NCI-H1930 (cell line): ENCODE measurements at places on chromosomes 12 and 14.

DNA sequence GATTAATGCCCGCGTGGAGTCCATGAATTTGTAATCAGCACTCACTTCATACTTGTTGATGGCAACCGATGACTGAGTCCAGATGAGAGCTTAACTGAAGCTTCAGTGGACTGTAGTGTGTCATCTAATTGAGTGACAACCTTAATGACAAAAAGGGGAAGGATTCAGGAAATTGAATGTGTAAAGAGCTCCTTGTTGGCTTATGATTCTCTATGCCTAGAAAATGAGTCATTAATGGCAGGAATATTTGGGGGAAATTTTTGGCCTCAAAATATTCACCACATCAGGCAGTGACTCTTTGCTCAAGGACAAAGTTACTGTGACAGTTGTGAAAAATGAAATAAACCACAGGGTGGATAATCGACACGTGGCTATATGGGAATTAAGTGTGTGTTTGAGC is 55.3 kb upstream of the STON2 start:
- DNase-seq = no peak

DNA sequence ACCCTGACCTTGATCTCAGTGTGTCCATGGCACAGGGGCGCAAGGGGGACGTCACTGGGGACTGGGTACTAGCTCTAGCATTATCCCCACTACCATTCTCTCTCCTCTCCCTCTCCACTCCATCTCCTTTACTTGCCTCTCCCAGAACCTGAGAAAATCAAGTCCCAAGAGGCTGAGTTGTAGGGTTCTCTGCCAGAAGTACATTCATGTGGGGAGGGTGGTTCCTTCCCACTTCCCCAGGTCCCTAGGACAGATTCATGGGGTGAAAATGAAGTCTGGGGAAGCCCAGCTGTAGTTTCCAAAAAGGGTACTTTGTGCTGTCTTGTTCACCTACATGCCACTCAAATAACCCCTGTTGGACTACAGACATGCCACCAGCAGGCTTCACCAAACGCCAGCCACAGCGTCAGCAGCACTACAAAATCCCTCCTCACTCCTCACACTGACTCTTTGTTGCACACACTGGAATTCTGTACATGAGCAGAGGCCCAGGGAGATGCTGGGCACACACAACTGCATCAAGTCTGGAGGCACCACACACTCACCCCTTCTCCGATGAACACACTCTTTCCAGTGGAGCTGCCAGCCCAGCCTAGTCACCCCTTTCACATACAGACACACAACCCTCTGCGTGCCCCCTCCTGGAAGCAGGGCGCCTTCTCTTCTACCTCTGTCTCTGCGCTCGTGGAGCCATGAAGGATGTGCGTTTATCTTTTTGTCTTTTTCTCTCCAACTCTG is 6.9 kb downstream of the RARG start:
- DNase-seq = no peak

- DNase-seq = no peak
Observed at GRCh38 chr14:91223028-91223783, 21.3 kb downstream of the GPR68 start.

DNA sequence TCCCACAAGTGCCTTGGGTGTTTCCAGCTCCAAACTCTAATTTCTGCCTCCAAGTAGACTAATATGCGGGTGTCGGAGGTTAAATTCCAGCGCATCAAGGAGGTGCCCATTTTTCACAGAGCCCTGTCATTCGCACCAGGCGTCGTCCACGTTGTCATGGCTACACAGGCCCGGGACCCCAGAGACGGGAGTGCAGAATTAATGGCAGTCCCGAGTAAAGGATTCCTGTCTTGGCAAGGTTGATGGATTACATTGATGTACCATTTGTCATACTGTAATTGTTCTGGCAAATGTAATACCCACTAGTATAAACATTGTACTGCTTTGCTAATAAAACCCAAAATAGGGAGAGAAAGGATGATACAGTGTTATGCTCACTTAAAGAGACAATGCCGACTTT is 222.9 kb upstream of the MYL2 start:
- no peak for DNase-seq

DNA sequence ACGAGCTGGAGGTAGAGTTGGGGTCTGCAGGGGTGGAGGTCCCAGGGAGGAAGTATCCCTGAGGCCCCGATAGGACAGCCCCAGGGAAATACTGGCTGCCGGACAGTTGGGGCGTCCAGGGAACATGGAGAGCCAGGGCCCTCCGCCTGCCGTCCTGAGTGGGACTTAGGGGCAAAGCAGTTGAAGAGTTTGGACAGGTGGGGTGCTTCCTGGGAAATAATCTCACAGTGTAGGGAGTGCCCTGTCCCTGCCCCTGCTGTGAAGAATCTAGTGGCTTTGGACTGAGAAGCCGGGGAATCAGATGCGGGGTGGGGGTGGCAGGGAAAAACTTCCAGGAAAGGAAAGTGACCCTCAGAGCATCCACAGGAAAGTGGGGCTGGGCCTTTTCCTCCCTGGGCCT is 9.8 kb upstream of the HHIPL1 start:
- DNase-seq = no peak
